ENCODE measurements at places on chromosomes 6 and 20.
A peak's percentile ranks its signal among the peaks of the same experiment; 100 is the strongest.

GRCh38 chr20:39107741-39108140 is 145.6 kb downstream of the DHX35 start:
- no peak for DNase-seq

- DNase-seq: no peak
These were observed 96.2 kb upstream of the RNF217 start for GRCh38 chr6:124866040-124866439.

DNA sequence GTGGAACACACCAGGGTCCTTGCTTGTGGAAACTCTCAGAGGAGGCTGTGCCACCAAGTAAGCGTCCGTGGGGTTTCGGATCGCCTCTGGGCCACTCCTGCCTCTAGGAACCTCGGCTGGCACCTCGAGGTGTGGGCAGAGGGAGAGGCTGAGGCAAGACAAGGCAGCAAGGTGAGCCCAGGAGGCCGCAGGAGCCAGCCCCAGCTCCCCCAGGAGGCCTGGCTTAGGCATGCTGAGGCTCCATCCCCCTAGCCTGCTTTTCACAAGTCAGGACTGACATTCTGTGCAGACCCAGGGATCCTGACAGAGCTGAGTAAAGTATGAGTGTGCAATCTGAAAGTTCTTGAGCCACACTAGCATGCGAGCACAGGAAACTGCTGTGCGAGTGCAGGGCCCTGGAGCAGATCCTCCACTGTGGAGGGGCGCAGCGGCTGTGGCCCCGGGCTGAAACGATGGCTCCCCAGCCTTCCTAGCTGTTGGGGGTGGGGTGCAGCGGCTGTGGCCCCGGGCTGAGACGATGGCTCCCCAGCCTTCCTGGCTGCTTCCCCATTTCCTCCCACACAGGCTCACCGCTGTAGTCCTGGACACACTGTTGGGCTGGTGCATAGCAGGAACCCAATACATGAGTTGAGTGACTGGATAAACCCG is 75.2 kb upstream of the CD93 start:
- no peak for DNase-seq

GRCh38 chr6:119209452-119210205 is 131.2 kb upstream of the FAM184A start:
- DNase-seq: no peak

DNA sequence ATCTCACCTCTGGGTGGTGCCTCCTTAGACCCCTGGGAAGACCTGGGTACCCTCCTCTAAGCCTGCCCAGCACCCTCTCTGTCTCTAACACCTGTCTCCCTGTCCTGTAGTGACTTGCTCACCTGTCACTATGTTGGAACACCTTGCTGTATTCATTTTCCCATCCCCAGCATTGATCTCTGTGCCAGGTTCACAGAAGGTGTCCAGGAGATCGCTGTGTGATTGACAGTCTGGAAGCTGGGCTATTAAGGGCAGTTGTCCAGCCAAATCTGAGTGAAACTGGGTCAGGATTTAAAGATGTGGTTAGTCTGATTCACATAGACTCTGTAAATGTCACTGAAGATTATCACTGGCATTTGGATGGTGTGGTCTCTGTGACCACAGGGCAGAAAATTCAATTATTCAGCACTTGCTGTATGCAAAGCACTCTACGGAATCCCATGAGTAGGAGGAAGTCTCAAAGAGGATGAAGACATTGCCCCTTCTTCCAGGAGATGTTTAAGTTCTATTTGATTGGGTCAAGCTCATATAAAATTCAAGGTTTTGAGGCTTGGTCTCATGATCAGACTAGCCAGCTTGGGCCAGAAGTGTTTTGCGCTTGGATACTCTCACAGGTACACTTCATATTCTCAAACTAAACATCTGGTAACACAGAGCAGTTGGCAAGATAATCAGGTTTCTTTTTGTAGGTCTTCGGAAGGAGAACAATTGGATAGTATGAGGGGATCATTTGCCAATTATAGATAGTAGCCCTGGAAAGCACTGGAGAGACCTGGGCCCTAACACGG is 57.8 kb upstream of the TAGAP start:
- DNase-seq: no peak

DNA sequence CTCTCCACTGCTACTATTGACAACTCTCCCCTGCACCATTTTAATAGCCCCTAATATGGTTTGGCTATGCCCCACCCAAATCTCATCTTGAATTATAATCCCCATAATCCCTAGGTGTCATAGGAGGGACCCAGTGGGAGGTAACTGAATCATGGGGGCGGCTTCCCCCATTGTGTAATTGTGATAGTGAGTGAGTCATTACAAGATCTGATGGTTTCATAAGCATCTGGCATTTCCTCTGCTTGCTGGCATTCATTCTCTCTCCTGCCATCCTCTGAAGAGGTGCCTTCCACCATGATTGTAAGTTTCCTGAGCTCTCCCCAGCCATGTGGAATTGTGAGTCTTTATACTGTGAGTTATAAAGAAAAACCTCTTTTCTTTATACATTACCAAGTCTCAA is 74.1 kb upstream of the TCF21 start:
- no peak for DNase-seq

DNA sequence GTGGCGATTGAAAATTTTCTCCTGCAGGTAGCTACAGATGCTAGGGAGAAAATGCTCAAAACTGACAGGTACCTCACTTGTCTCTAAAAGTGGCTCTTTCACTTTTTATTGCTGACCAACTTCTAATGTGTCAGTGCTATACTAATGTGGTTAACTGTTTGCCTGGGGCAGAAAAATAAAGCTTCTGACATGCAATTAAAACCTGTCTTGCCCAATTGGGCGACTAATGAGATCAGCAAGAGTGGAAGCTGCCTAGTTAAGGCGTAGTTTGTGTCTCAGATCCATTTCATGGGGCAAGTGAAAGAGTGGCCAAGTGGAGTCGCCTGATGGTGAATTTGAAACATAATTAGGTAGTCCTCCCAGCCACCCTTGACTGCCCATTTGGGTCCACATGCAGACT is 193.3 kb downstream of the TSHZ2 start:
- DNase-seq: no peak

GRCh38 chr20:2451939-2452732 is 18.5 kb downstream of the SNRPB start:
- DNase-seq: peak; percentile 68

DNA sequence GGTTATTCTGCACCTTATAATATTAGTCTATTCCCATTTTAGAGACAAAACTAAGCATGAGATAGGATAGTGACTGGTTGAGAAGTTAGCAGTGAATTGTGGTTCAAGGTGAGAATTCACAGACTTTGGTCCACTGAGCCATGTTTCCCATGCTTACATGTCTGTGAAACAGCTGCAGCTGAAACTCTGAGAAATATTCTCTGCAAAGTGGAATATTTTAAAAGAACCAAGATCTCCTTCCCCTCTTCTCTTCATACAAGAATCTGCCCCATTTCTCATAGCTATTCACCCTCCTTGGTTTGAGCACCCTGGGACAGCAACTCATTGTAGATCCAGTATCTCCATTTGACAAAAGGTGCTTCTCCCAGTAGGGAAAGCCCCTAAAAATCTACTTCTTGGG is 70.2 kb upstream of the TMEM170B start:
- DNase-seq: no peak

GRCh38 chr20:45427236-45428149 is 11.6 kb downstream of the PIGT start:
- no peak for DNase-seq
